ENCODE measurements at places on chromosomes 11 and 22. TPM values are rescaled to one million over a fixed set of nuclear protein-coding genes. Genes with fewer than 3 reads are reported as not detected.

The TPBGL gene
- total RNA-seq = 0.33 TPM

The ARRB1 gene
- 64.0 TPM for total RNA-seq

The ART1 gene
- total RNA-seq = not detected

The CHST1 gene
- 3.6 TPM for total RNA-seq

GRCh38 chr11:102760344-102761035 lies 19.9 kb downstream of the MMP10 start:
- DNase-seq = no peak

GRCh38 chr11:76824083-76824939 lies 36.4 kb upstream of the ACER3 start:
- no peak for DNase-seq

GRCh38 chr11:76805206-76805913 lies 22.2 kb downstream of the TSKU start:
- DNase-seq = peak; percentile 24
